MG63 (cell line): ENCODE measurements at places on chromosomes 13 and 19. TPM values are rescaled to one million over a fixed set of nuclear protein-coding genes. Genes with fewer than 3 reads are reported as not detected.

DNA sequence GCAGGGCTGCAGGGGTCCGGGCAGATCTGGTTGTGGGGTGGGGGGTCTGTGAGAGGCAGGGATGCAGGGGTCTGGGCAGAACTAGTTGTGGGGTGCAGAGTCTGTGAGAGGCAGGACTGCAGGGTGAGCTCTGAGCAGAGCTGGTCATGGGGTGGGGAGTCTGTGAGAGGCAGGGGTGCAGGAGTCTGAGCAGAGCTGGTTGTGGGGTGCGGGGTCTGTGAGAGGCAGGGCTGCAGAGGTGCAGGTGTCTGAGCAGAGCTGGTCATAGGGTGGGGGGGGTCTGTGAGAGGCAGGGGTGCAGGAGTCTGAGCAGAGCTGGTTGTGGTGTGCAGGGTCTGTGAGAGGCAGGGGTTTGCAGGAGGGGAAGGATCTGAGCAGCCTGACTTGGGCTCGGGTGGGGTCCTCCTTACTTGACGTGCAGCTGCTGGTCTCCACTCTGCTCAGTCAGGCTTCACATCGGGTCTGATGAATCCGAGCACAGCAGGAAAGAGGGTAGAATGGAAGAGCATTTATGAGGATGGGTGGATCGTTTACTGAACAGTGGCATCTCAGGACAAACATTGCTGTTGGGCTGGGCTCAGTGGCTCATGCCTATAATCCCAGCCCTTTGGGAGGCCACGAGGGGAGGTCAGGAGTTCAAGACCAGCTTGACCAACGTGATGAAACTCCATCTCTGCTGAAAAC is 31.2 kb downstream of the IGFL2 start:
- no peak for DNase-seq

- no peak for DNase-seq
Observed at GRCh38 chr13:47638627-47639026, 362.4 kb downstream of the SUCLA2 start.

Gene ZNF709
- 1.9 and 3.6 TPM in 2 replicates for total RNA-seq

- no peak for DNase-seq
Observed at GRCh38 chr19:18333680-18334079, 6.7 kb upstream of the PGPEP1 start.

Gene ATG4D
- total RNA-seq: 16.6 and 27.0 TPM in 2 replicates
